ENCODE measurements at places on chromosomes 7 and 10.
A peak's percentile ranks its signal among the peaks of the same experiment; 100 is the strongest.

- DNase-seq = no peak
Observed at GRCh38 chr10:74900297-74900696, 73.9 kb downstream of the KAT6B start.

GRCh38 chr7:106863274-106863997 lies 1.6 kb upstream of the PIK3CG start:
- no peak for DNase-seq

- no peak for DNase-seq
Observed at GRCh38 chr10:73340121-73340520, 18.5 kb downstream of the CFAP70 start.

GRCh38 chr10:102322914-102323313 lies 72.6 kb upstream of the NFKB2 start:
- DNase-seq = no peak

GRCh38 chr7:55018361-55019190 lies at the start of gene EGFR:
Gene EGFR (plus strand): TSS chr7:55019017. CDS start chr7:55019278, 261 bp downstream.
- DNase-seq = peak; percentile 91

GRCh38 chr10:22992075-22992474 lies 64.2 kb downstream of the ARMC3 start:
- no peak for DNase-seq
